ENCODE measurements at places on chromosomes 2 and 18.
A peak's percentile ranks its signal among the peaks of the same experiment; 100 is the strongest.

DNA sequence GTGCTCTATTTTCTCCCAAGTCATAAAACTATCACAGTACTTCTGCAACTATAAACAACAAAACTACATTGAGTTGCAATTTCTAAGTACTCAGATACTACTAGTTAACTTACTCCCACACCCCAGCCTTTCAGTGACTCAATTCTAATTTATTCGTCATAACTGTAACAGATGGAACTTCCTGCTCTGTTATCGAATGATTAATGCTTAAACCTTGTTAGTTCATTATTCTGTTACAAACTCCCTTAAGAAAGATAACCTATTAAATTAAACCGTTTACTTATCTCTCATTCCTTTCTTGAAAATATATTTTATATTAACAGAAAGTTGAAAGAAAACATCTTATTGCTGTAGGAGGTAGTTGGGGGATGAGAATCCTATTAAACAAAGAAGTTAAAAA is 17.0 kb downstream of the TNFAIP6 start:
- no peak for DNase-seq

GRCh38 chr2:16067866-16068551 is 127.7 kb downstream of the MYCN start:
- no peak for DNase-seq

DNA sequence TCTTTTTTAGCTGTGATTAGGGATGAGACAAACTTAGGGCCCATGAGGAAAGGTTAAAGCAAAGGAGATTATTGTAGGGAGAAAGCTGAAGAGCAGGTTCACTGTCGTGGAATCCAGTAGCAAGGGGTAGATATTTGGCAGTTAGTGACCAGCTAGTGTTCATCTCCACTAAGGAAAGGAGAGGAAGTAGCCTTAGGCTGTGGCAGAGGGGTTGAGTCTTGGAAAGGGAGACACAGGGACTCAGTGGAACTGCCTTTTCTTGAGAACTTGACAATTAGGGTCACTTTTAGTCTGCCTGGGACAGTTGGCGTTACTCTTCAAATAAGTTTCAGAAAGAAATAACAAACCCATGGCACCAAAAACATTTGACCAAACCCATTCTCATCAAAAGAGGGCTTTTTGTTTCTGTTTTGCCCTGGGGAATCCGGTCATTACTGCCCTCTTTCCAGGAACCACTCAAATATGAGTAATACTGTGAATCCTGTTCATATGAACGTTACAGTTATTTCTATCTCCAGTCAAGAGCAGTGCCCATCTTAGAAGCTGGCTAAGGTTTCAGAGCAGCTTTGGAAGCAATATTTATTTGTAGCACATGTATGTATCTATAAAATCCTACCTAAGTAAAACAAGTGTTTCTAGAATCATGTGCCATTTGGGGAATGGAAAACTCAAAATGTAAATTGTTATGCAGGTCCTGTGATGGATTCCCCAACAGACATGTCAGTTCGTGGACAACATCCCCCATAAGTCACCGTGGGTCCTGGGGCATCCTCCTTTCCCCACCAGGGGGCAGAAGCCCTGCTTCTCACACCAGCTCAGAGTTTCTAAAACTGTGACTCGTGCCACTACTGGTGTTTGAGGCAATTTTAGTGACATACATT is 77.3 kb upstream of the PHLPP1 start:
- peak; percentile 45 for DNase-seq

GRCh38 chr18:70384181-70384790 is 95.4 kb downstream of the SOCS6 start:
- DNase-seq = no peak

- DNase-seq = no peak
Observed at GRCh38 chr18:13545514-13545913, 180.8 kb downstream of the FAM210A start.

DNA sequence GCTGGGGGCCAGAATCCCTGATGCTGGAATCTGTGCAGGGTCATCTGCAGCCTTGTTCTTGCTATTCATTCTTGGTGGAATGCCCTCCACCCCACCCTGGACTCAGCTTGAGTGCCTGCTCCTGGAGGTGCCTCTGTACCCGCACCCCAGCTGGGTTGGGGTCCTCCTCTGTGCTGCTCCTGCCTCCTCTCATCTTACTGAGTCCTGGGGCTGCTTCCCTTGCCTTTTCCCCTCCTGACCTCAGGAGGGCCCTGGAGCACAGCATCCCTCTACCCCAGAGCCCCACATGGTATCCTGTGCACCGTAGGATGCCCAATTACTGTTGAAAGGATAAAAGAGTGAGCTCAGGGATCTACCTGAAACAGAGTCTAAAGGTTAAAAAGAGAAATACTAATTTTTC is 81.6 kb downstream of the CIB4 start:
- no peak for DNase-seq

DNA sequence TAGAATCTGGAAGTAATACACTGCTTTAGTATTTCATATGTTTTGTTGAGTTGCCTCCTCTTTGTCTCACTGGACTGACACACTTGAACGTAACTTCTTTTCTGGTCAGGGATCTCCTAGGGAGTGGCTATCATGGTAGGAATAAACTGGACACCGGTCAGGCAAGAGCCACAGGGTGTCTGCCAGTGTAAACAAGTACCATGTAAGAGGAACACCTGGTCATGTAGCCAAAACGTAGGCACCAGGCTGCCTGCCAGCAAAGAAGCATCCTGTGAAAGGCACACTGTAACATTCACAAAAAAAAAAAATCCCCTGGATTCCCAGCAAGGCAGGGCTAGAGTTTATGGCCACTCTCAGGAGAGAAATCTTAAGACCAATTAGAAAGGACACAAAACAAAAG is 372.8 kb upstream of the RND3 start:
- DNase-seq = no peak

- DNase-seq = no peak
Observed at GRCh38 chr2:15665067-15665942, 73.6 kb downstream of the DDX1 start.

- no peak for DNase-seq
Observed at GRCh38 chr18:8559612-8560186, 49.5 kb upstream of the RAB12 start.

DNA sequence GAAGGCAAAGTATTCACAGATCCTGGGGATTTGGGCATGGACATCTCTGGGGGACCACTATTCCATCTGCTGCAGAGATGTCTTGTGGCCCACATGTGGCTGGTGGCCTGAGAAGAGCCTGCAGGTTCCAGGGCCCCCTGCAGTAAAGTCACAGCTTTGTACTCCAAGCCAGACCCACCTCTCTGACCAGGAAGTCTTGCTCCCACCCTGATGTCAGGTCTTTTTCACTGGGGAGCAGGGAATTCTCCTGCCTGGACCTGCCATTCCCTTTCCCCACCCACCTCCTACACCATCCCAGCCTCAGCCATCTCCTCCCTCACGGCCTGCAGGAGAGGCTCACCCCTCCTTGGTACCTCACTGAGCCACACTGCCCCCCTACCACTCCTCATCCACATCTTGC is 211.8 kb downstream of the SMAD2 start:
- DNase-seq = no peak

DNA sequence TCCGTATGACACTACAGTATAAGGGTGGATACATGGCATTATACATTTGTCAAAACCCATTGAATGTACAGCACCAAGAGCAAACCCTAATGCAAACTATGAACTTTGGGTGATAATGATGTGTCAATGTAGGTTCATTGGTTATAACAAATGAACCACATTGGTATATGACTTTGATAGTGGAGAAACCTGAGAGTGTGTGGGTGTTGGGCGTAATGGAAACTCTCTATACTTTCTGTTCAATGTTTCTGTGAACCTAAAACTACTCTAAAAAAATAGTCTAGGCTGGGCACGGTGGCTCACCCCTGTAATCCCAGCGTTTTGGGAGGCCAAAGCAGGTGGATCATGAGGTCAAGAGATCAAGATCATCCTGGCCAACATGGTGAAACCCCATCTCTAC is 6.5 kb upstream of the ACTG2 start:
- DNase-seq = peak; percentile 19

DNA sequence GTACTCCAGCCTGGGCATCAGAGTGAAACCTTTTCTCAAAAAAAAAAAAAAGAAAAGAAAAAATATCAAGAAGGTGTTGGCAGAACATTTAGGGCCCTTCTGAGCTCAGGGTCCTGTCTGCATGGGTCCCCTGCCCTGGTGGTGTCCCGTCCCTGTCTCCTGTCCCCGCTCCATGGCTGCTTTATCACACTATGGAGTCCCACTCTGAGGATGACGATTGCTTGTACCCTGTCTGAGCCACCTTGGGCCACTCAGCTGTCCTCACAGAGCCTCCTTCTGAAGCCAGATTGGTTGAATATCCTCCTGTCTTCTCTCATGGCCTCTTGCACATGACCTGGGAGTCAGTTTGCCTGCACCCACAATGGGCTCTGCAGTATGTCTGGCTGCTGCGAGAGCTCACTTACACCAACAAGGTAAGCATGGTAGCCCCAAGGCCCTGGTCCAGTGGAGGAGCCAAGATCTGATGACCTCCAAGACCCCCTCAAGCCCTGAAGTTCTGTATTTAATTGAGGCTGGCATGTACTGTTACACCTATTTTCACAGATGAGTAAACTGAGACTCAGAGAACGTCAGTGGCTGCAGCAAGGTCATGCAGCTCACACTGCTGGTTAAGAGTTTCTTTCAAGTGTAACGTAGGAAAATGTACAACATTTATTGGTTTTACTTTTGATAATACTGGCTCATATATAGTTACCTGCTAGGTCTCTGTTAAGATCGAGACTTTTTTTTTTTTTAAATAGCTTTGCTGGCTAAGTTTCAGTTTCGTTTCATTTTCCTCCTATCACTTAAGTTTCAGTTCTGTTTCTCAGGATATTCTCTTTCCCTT is 16.9 kb upstream of the ZCCHC2 start:
- peak; percentile 10 for DNase-seq

DNA sequence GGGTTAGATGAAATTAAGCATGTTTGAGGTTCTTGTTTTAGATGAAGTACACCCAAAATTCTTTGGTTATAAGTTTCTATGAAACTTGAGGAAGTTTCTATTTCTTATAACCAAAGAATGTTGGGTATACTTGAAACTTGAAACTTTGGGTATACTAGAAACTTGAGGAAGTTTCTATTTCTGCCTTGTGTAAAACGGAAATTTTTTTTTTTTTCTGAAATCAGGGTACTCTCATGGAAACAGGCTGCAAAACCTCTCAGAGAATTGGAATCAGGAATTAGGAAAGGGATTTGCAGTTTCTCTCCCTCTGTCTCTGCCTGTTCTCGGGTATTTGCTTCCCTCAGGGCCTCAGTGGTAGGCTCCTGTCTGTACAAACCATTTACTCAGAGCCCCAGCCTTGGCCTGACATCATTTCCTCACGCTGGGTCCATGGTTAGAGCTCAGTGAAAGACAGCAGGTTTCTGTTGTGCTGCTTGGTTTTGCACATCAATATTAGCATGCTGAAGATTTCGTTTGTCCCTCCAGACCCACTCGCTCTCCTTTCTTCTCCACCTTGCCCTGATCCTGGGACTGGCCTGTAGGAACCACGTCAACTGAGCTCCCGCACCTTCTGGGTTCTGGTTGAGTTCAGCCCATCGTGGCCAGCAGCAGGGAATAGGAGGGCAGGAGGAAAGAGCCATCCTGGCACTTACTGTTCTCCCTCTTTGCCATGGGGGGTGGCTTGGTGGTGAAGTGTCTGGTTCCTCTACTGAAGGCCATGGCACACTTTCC is 106.4 kb downstream of the POLR1A start:
- DNase-seq = no peak

- DNase-seq = no peak
Observed at GRCh38 chr2:98310010-98310409, 36.2 kb upstream of the CNGA3 start.

DNA sequence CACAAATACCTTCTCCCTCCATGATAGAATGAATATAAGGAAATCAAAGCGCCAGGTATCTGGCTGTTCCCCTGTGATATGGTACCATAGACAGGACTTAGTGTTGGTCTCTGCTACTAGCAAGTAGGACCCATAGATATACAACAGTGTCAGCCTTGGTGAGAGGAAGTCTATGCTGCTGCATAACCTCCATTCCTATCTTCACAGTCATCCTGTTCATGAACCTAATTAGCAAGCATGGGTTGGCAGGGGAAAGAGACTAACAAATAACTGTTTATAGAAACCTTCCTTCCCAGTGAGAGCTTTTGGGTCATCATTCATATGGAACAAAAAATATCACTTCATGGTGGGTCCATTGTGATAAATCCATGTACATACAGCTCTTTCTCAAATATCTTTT is 188.9 kb upstream of the FAM98A start:
- no peak for DNase-seq

All from stimulated activated CD4-positive, alpha-beta T cell treated with anti-CD3 and anti-CD28 coated beads, Interleukin-4, amount 100 ng/mL, for 4 hours (primary cell).